ENCODE measurements at places on chromosomes 12 and 14.

GRCh38 chr14:50106178-50106577, 10.2 kb downstream of the VCPKMT start:
- no peak for DNase-seq

DNA sequence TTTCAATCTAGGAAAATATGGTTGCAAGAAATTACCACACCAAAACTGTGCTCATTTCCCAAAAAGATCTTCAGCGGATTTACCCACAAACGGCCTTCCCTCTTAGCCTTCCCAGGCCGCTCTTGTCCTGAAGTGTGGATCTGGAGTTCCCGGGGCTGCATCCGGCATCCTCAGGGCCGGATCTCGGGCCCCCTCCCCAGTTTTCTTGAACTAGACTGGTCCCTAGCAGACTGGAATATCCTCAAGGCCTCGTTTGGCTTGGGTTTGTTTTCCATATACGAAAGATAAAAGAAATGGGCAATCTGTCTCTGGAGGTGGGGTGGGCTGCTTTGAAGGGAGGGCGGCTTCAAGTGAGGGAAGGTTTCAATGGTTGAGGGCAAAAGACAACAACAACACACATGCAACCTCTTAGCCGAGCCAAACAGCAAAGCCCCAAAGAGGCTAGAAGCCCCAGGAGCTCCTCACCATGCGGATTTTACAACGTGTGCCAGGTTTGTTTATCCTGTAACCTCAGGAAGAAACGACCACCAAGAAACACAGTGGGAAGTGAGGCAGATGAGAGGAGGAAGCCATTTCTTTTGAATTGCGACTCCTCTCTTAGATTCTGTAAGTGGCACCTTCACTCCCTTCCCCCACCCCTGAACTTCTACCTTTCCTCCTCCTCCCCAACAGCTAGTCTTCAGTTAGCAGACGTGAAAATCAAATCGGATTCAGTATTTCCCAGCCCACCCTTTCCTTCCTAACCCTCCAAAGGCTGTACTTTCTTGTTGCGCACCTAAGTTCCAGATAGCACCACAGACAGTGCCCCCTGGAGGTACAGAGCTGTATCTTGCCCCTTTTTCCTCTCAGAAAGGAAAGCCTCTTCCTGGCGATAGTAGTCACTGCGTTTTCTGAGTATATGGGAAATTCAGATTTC, 2.6 kb downstream of the MYF6 start:
- no peak for DNase-seq

GRCh38 chr12:57815177-57816000, 3.1 kb downstream of the AVIL start:
- no peak for DNase-seq

DNA sequence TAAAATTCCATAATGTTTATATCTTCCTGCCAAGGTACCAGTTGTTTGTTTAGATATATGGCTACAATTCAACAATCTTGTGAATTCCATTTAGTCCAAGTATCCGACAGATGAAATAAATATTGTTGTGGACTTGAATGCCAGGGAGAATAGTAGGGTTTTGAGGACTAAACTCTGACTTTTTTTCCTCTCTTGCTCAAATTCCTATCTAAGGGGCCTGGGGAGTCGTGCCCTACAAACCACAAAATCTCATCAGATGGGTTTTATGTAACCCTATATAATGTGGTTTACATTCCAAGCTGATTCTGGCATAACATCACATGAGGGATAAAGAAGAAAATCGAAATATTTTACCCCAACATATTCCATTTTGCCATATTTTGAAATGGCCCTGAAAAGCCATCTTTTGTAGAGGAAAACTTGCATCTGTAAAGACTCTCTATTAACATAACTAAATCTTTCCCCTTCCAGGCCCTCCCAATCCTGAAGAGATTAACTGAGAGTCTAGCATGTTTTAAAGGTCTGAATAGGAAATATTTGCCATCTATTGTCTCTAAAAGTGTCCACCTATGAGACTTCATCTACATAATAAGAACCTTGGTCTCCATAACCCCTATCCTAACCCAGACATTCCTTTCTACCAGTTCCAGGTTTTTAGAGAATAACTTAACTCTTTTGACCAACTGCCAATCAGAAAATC, 184.7 kb upstream of the KITLG start:
- DNase-seq = no peak

DNA sequence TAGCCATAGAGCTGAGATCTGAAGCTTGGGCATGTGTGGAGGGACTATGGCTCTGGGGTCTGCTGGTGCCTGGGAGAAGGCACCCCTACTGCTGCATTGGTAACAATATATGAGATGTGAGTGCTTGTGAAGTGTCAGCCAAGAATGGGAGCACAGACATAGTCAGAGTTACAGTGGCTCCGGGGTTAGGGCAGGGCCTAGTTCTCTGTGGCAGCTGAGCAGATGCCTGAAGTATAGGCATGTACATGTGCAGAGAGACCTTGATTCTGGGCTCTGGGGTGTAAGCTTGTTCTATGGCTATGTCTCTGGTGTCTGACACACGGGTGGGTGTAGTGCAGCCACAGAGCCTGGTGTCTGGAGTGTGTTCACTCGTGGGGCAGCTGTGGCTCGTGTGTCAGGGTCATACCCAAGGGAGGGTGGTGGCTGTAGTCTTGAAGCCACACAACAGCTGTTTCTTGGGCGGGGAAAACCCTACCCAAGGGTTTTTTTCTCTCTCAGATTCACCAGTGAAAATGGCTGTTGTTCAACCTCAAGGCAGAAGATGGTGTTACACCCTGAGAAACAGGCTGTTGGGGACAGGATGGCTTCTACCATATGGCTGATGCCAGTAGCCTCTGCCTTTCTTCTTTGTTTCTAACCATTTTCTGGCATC, 11.9 kb upstream of the TCL1A start:
- DNase-seq = no peak

- no peak for DNase-seq
Measured at GRCh38 chr12:12626471-12626870, 14.8 kb downstream of the CREBL2 start.

- DNase-seq = no peak
Measured at GRCh38 chr12:49956663-49957569, 4.8 kb upstream of the AQP5 start.

GRCh38 chr12:87150969-87151662, 878.1 kb downstream of the C12orf50 start:
- DNase-seq = no peak

GRCh38 chr14:63654936-63655335, 13.3 kb upstream of the WDR89 start:
- DNase-seq = no peak

DNA sequence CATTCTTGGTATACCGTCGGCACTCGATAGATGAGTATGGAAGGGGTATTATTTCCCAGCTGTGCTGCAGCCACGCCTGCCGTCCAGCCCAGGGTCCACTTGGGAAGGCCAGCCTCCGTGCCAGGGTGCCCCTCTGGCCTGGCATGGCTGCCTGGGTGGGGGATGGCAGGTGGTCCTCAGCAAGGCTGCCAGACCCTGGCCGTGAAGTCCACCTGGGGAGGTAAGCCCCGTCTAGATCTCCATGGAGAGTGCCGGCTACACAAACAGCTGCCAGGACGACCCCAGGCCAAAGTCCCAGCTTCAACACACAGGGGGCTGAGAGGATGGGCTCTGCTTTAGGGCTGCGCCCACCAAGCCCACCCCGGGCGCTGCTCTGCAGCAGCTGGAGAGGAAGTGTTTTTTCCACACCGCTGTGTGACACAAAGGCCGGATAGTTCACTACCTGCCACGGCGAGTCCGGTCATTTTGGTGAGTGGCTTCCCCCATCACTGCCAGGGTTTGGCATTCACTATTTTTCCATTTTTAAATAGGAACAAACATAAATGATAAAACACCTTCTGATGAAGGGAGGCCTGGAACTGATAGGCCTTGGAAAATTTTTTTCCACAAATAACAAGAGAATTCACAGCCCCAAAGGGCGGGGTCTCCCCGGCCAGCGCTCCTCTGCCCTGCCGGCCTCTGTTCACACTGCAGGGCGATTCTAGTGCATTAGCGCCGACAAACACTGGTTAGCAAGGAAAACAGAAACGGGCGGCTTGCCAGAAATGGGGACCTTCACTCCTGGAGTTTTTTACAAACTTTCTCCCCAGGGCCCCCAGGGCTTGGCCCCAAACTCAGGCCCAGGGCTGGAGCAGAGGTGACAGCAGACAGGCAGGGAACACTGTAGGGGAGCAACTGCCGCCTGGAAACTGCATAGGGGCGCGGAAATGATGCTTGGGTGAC, 161.5 kb downstream of the CALM1 start:
- no peak for DNase-seq
